ENCODE measurements at places on chromosomes 4 and X. TPM values are rescaled to one million over a fixed set of nuclear protein-coding genes. Genes with fewer than 3 reads are reported as not detected.
A peak's percentile ranks its signal among the peaks of the same experiment; 100 is the strongest.

GRCh38 chr4:6942238-6942800 is 32.7 kb downstream of the TBC1D14 start:
- peak; percentile 31 for DNase-seq

DNA sequence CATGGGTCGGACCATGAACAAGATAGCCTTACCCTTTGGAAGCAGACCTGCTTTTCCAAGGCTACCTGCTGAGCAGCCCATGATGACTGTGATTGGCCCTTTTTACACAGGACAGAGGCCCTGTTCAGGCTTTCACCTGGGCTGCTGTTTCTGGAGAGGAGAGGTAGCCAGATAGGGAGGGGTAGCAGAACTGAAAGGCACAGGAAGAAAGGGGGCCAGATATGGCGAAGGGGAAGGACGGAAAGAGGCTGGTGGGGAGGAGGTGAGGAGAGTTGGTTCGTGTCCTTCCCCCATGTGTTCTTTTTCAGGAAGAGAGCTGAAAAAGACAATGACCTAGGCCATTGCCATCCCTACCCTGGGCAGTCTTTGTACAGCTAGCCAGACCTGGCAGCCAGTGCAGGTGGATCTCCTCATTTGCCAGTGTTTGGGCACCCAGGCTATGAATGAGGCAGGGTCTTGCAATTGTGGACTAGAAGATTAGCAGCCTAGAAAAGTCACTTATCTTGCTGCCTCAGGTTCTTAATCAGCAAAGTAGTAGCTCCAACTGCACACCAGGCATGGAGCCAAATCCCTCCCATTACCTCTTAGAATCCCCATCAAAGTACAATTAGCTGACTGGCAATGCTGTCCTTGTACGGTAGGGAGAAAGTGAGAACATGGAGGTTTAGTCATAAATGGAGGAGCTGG is 139.6 kb downstream of the AMMECR1 start:
- peak; percentile 8 for DNase-seq

- DNase-seq = peak; percentile 83
These were observed 126.8 kb downstream of the IRF2 start for GRCh38 chr4:184347251-184348239.

DNA sequence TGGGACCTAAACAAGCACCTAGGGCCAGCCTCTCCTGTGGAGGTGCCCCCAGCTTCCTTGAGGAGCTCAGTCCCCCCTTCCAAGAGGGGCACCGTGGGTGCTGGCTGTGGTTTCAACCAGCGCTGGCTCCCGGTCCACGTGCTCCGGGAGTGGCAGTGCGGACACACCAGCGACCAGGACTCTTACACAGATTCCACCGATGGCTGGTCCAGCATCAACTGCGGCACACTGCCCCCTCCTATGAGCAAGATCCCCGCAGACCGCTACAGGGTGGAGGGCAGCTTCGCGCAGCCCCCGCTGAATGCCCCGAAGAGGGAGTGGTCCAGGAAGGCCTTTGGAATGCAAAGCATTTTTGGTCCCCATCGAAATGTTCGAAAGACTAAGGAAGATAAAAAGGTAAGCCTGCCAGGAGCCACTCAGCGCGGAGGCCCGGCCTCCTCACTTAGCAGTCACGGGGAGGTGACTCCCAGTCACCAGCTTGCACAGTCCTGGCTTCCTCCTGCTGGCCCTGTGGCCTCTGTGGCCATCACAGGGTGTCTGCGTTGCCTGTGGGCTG is 24.9 kb downstream of the RGS12 start:
- DNase-seq = no peak

DNA sequence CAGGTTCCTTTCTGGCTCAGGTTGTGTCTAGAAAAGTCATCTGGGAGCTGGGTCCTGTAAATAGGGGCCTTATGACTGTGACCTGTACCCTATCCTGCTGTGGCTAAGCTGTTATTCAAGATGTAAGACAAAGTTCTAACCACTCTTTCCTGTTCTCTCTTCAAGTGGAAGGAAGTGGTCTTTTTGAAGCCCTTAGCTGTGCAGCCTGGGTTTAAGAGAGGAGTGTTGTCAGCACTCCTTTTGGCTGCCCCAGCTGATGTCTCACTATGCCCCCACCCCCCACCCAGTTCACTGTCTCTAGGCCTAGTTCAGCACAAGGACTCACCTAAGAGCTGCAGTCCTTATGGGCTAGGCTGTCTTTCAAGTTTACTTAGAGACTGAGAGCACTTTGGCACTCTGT is 1069.5 kb downstream of the FAM133A start:
- DNase-seq = no peak

GRCh38 chrX:72100051-72100755 is 31.5 kb downstream of the RTL5 start:
- DNase-seq = no peak

DNA sequence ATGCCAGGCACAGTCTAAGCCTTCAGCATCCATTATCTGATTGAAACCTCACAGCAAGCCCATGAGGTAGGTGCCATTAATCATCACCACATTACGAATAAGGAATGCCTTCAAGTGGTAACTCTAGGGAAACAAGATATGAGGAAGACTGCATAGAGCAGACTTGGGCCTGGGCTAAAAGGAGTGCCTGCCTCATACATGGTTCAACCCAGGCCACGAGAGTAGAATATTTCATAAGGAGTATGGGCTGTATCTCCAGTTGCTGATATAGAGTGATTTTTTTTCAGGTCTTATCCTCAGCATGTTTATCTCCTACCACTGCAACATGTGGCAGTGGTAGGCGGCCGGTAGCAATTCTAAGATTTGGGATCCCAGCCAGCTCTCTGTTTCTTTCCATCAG is 51.7 kb downstream of the ATP11C start:
- no peak for DNase-seq

DNA sequence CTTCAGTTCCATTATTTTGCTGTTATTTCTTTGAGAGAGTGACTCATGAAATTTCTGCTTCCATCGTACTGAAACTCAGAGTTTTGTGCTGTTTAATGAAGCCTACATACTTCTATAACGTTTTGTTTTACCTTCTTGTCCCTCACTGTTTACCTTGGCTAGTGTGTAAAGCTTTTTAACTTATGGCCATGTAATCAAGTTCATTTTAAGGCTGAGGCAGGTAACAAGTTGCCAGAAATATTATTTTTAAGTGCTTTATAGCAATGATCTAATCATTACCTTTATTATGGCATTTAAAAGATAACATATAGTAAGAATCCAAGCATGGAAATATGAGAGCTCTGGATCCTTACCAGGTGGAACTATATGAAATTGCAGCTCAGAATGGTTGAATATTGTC is 102.3 kb upstream of the FAT1 start:
- no peak for DNase-seq

GRCh38 chr4:7647600-7648543 is 213.1 kb upstream of the PSAPL1 start:
- DNase-seq = peak; percentile 44

- no peak for DNase-seq
These were observed 8.3 kb upstream of the HOPX start for GRCh38 chr4:56689201-56689969.

- DNase-seq = no peak
These were observed 62.2 kb downstream of the HAUS3 start for GRCh38 chr4:2179717-2180116.

DNA sequence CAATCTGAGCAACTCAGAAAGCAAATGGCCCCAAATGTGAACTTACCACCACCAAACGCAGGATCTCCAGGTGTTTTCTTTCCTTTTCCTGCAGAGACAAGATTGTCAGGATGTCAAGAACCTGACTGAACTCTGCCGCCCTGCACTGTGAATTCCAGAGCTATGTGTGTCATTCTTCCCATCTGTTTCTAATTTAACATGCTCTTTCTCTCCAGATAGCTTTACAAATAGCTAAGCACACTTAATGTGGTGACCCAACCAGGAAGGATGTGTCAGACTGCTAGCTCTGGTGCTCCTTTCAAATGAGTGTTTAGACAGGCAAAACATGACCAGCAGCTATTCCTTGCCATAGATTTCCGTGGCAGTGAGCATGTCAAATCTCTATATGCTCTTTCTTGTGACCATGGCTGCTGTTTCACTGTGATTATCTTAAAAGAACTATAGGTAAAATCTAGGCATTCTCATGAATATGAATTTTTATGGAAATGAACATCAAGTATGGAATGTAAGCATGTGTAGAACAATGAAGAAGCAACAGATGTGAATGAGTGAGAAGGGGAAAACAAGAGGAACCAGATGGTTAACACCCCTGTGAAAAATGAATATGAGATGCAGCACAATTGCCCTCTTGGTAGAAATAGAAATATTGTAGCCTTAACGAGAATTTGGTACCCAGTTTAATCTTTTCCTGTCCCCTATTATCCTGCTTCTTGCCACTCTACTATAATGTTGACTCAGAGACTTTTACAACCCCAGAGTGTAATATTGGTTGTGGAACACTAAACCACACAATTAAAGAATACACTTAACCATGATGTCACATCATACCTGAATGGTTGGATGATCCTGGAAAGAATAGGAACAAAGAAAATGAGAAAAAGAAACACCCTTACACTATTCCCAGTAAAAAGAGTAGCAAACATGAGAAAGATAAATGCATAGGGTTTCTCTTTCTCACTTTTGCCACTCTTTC is 247.8 kb upstream of the DKK2 start:
- no peak for DNase-seq

DNA sequence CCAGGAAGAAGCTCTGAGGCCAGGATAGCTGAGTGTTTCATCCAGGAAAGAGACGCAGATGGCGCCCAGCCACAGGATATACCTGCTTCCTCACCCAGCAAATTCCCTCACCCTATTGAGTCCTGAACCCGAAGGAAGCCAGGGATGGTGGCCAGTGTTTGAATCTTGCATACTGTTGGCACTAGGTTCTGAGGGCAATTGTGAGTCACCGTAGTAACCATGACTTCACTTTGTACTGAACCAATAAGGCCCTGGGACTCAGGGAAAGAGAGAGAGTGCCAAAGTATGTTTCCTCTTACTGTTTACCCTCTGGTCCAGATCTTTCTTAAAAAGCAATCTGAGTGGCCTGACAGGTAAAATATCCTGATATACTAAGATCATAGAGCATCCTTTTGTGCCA is 25.6 kb upstream of the SMIM10L2A start:
- DNase-seq = no peak

DNA sequence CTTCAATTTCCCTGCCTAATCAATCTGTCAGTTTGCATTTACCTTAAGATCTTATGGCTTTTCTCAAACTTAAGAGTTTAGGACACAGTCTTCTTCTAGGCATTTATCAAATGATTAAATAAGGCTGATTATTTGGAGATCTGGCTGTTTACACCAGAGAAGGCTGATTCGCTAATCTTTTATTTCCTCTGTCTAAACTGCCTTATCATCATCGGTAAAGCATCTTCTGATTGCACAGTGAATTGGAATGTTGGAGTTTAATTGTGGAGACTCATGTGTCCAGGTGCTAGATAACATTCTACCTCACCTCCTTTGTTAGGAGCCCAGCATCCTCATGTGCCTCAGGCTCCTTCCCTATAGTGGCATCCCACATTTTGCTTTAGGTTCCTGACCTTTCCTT is 100.3 kb upstream of the DDIT4L start:
- DNase-seq = no peak

GRCh38 chr4:176545872-176546271 is 226.1 kb downstream of the SPCS3 start:
- no peak for DNase-seq

- DNase-seq = no peak
These were observed 856.6 kb downstream of the CENPC start for GRCh38 chr4:66688674-66689073.

DNA sequence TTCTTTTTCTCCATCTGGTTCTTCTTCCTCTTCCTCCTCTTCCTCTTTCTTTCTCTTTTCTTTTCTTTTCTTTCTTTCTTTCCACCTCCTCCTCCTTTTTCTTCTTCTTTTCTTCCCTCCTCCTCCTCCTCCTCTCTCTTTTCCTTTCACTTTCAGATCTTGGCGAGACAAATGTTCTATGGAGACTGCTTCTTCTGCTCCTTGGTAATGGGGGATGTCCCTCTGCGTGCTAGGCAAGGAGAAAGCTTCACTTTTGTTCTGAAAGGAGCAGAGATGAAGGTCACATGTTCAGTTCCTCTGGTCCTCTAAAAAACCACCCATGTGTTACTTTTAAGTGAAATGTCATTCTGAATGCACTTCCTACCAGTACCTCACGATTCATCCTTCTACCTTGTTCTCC is 33.2 kb downstream of the NBDY start:
- no peak for DNase-seq

DNA sequence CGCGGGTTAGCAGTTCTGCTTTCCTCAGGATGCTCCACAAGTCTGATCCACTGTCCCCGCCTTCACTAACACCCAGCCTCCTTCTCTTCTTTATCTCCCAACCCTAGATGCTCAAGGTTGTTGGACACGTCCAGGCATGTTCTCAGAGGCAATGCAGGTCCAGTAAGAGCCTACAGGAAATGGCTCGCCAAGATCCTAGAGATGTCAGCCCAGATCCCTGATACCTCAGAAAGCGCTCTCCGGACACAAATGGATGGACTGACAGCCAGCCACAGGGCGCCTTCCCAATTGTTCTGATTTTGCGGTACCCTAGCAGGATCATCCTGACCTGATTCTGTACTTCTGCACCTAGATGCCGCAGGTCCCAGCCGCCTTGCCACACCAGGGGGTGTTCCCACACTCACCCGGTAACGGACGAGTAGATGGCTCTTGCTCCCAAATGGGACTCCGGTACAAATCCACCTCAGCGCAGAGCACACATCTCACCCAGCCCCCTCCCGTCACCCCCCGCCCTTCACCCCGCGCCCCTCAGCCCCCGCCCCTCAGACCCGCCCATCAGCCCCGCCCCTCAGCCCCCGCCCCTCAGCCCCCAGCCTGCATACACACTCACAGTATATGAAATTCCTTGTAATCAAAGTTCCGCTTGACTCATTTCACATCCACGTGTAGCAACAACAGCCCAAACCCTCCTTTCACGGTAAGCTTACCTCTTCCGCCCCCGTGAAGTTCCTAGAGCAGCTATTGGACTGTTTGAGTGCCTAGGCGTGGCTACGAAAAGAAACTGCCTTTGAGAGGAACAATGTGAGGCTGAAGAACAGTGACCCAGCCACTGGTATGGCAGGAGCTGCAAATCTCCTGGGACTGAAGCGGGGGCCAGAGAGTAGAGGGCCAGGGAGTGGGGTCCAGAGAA is at the start of gene EDA2R:
Gene EDA2R, minus strand, starts transcription at position 488 of the 910 bp plus-strand sequence. CDS start 23,058 bp downstream, outside the sequence.
- DNase-seq = peak; percentile 17

DNA sequence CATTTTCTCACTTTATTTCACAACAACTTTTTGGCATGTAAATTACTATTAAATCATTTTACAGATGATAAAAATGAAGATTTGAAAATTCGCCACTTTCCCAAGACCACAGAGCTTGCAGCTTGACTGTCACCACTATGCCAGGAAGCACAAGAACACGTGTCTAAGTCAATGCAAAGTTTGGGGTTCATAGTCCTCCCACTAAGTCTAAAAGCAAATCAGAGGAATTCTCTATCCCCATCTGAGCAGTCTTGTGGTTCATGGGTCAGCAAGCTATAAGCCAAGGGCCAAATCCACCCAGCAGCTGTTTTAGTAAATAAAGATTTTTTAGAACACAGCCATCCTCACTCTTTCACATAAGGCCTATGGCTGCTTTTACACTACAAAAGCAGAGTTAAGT is 833.3 kb upstream of the INTU start:
- no peak for DNase-seq

GRCh38 chr4:82172186-82172585 is 201.6 kb downstream of the HNRNPD start:
- DNase-seq = no peak

Gene TEX13B
- polyA plus RNA-seq = not detected

Gene MAGEA2B
- not detected for polyA plus RNA-seq

Gene ABCD1
- polyA plus RNA-seq = 26.5 TPM

Gene DRP2
- not detected for polyA plus RNA-seq

Gene SLC10A3
- 11.6 TPM for polyA plus RNA-seq

Gene RNF150
- 1.1 TPM for polyA plus RNA-seq

Gene CLDN22
- not detected for polyA plus RNA-seq

Gene STK32B
- 0.27 TPM for polyA plus RNA-seq

All from small intestine (tissue), 16 donors.